ENCODE measurements at places on chromosomes 11 and 22.

DNA sequence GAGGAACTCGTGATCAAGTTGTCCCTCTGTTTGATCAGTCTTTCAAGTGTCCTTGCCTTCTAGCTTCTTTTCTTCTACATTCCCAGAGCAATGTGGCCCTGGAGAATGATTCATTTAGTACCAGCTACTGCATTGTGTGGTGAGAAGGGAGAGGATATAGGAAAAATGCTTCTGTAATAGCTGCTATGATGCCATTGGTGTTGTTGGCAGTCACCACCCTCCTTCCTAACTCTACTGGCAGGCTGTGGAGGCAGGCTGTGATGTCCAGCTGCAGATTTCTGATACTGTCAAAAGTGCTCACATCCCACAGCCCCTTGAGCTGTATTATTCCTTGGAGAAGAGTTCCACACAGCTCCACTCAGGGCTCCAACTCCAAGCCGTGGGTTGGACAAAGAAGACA is 52.8 kb downstream of the ENDOD1 start:
- no peak for DNase-seq

DNA sequence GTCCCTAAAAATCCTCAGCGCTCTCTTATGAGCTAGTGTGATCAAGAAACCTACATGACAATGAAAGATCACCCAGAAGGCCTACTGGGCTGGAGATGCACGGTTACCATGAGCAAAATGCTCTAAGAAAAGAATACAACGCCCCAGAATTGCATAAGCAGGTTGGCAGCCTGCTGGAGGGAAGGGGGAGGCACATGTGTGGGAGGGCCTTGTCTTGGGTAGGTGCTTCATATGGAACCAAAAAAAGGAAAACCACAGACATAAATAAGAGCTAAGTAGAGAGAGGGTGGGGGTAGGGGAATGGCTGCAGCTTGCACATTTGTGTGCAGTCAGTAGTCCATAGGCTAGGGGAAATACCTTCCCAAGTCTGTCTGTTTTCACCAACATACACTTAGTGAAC is 2.8 kb downstream of the SIAE start:
- peak; percentile 42 for DNase-seq

DNA sequence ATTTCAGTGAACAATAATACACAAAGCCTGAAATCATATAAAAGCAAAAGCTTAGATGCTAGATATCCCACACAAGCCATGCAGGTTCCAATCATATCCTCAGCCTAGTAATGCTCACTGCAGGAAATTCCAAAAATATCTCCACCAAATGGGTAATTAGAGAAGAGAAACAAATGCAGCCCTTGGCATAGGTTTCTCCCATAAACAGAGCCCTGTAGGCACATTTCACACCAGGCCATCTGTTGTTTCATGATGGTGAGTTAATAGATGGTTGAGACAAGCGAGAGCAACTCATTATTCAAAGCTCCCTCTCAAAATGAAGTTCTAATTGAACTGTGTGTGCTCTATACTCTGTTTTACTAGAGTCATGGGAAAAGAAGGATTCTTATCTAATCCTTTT is 154.6 kb upstream of the TRPC6 start:
- DNase-seq: no peak

DNA sequence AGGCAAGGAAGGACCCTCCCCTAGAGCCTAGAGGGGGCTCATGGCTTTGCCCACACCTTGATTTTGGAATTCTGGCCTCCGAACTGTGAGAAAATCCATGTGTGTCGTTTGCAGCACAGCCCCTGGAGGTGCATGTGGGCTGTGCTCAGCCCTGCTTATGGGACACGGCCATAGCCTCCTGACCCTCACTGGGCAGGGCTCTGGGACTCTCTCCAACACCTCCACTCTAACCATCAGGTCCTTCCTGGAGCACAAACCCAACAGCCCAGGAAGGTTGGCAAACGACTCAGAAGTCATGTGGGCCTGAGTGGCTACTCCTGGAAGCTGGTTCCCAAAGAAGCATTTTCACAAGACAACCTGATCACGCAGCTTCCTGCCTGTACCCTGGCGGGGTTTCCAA is 144.1 kb downstream of the CTTN start:
- DNase-seq: no peak

- DNase-seq: no peak
Measured at GRCh38 chr22:33811208-33811607, 109.1 kb downstream of the LARGE1 start.

GRCh38 chr11:95435628-95436353 is 204.8 kb upstream of the SESN3 start:
- no peak for DNase-seq

Data from suppressor macrophage (primary cell).